ENCODE measurements at places on chromosomes 6 and 20.

DNA sequence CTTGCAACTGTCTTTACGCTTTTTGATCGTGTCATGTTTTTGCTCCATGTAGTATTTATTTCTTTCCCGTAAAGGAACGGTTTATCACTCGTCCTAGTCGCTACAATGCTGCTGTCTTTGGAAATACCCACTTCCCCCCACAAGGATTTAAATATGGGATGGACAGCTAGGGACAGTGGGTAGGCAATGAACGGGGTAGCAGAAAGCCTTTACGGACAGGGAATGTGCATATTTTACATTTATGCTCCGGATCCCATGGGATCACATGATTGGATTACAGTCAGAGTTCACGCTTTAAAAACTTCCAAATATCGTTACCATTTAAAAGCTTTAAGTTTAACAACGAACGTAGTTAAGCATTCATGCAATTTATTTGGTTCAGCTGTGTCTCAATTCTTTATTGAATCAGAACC lies 1.2 kb downstream of the HIVEP1 start:
- no peak for DNase-seq

DNA sequence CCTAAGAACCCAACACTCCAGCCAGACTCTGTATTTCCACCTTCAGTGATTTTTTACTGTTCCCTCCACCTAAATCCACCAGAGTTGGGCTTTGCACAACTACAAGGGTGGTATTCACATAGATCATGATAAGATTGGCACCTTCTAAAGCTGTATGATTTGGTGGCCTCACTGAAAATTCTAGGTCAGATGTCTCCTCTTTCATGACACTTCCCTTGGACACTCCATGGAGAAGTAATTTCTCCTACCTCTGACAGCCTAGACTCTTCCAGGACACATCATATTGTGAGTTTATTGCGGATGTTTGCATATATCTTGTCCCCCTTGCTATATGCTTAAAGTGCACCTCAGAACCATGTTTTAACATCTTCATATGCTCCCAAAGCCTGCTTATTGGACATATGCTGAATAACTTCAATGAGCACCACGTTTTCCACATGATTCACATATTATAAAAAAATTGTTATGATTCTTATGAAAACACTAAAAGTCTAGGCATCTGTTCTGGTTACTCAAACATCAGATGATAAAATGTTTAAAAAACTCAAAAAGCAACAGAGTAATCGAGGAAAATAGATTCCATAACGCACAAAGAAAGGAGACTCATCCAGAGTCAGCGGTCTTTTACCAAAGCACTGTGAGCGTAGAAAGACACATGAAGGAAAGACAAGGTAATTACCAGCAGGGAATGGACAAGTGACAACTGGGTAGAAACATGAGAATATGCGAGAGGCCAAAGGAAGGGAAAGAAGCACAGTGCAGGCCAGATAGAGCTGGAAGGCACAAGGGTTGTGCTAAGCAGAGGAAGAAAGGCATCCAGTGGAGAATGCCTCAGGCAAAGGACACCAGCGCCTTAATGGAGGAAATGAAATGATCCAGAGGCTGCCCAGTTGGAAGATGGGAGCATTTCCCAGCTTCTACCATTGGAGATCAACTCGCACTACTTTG lies 46.5 kb downstream of the KIF16B start:
- DNase-seq = no peak

- DNase-seq = no peak
Observed at GRCh38 chr6:155909710-155910109, 454.1 kb upstream of the NOX3 start.

DNA sequence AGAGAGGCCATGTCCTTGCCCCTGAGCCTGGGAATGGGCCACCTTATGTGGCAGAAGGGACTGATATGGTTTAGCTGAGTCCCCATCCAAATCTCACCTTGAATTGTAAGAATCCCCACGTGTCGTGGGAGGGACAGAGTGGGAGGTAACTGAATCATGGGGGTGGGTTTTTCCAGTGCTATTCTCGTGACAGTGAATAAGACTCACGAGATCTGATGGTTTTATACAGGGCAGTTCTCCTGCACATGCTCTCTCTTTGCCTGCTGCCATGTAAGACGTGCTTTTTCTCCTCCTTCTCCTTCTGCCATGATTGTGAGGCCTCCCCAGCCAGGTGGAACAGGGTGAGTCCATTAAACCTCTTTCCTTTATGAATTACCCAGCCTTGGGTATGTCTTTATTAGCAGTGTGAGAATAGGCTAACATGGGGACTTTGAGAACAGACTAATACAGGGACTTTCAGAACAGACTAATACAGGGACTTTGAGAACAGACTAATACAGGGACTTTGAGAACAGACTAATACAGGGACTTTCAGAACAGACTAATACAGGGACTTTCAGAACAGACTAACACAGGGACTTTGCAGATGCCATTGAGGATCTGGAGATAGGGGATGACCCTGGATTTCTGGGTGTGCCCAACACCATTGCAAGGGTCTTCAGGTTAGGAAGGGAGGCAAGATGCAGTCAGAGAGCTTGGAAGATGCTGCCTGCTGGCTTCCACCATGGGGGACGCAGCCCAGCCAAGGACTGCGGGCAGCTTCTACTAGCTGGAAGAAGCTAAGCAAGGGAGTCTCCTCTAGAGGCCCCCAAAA lies 86.9 kb downstream of the RAMACL start:
- no peak for DNase-seq

- no peak for DNase-seq
Observed at GRCh38 chr6:40903456-40903855, 135.6 kb downstream of the UNC5CL start.

DNA sequence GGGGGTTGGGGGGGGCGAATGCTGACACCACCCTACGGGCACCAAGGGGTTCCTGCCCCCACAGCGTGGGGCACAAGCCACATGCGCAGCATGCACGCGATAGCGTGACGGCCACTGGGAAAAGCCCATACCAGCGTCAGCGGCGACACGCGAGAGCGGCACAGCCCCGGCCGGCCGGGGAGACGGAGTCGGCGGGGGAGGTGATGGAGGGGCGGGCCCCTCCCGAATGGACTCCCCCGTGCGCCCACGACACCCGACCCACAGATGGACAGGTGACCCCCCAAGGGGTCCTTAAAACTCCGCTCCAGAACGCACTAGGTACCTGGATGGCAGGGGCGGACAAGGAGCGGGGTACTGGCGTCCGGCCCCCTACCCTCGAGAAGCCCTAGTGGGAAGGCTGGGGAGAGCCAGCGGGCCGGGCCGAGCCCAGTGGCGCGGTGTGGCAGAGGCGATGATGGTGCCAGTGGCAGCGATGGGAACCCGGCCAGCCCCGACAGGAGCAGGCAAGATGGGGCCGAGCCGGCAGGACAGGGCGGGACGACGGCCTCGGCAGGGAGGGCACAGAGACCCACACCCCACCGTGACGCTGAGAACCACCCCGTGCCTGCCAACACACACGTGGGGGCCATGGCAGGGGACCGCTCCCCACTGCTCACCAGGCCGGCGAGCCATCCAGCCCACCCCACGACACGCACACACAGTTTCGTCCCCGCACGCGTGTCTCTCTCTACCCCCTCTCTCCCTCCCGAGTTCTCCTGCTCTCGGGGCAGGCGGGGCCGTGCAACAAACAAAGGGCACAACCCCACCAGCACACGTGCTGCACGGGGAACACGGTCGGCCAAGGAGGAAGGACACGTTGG lies 1959.8 kb upstream of the DEFB115 start:
- no peak for DNase-seq

- no peak for DNase-seq
Observed at GRCh38 chr6:163672710-163673109, 258.2 kb downstream of the QKI start.

- DNase-seq = no peak
Observed at GRCh38 chr20:45061244-45061643, 39.7 kb downstream of the KCNS1 start.

GRCh38 chr6:134533991-134534390 lies 216.1 kb upstream of the SGK1 start:
- DNase-seq = no peak

DNA sequence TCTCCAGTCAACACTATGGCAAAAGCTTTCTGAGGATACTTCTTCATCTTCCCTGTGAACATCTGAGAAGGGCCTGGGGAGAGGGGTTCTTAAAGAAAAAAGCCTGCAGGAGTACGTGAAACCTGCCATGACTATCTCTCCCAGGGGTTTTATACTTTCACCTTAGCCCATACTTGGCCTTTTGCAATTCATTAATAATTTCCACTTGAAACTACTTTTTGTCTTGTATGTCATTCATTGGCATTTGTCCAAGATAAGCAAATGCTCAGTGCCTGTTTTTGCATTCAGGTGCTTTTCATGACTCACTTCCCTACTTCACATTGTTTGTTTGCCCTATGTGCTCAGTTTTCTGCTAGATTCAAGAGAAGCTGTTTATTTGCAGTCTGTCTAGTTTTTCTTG lies 580.3 kb upstream of the GJE1 start:
- no peak for DNase-seq

DNA sequence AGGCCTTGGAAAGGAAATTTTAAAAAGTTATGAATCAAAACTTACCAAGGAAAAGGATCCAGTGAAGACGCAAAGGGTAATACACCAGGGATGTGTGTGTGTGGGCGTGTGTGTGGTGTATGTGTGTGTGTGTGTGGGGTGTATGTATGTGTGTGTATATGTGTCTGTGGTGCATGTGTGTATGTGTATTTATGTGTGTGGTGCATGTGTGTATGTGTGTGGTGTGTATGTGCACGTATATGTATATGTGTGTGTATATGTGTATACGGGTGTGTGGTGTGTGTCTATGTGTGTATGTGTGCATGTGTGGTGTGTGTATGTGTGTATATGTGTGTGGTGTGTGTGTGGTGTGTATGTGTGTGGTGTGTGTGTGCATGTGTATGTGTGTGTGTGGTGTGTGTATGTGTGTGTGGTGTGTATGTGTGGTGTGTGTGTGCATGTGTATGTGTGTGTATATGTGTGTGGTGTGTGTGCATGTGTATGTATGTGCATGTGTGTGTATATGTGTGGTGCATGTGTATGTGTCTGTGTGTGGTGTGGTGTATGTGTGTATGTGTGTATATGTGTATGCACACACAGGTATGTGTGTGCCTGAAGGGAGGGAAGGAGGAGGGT lies 176.1 kb upstream of the SUPT3H start:
- no peak for DNase-seq

DNA sequence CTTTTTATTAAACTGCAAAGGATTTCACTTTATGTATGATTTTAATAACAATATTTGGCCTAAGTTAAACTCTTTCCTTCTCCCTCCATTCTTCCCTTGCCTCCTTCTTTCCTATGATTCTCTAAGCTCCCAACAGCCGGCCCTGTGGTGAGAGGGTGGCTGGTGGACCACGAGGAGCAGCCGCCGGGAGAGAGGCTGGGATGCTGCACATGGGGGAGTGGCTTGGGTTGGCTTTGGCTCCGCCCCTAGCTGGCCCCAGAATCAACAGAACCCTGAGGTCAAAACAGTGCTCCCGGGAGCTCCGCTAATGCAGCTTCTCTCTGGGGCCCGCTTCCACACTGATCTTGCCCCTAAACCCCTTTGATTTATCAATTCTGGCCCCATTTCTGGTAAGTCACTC lies 389.8 kb upstream of the AGPAT4 start:
- no peak for DNase-seq

GRCh38 chr20:38445381-38445796 lies 10.3 kb upstream of the SNHG17 start:
- DNase-seq = no peak

- DNase-seq = no peak
Observed at GRCh38 chr6:85866370-85866730, 223.7 kb upstream of the SYNCRIP start.

GRCh38 chr6:36314221-36315014 lies 22.3 kb downstream of the BNIP5 start:
- DNase-seq = no peak

GRCh38 chr6:85594197-85594930 lies 706 bp upstream of the SNX14 start:
- peak; percentile 39 for DNase-seq

DNA sequence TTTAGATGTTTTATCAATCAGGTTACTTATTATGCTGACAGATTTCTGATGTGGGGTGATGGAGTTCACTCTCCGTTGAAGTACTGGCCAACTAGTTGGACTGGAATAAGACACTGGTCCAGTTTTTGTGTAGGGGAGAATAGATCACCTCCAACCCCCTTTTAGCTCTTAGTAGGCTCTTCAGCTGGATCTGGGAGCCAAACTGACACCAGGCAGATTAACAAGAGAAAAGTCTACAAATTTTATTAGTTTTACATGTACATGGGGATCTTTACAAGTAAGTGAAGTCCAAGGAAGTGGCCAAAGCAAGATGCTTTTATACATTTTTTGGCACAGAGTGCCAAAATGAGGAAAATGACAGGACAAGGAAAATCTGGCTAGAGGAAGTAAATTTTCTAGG lies 107.1 kb downstream of the UBE3D start:
- no peak for DNase-seq

DNA sequence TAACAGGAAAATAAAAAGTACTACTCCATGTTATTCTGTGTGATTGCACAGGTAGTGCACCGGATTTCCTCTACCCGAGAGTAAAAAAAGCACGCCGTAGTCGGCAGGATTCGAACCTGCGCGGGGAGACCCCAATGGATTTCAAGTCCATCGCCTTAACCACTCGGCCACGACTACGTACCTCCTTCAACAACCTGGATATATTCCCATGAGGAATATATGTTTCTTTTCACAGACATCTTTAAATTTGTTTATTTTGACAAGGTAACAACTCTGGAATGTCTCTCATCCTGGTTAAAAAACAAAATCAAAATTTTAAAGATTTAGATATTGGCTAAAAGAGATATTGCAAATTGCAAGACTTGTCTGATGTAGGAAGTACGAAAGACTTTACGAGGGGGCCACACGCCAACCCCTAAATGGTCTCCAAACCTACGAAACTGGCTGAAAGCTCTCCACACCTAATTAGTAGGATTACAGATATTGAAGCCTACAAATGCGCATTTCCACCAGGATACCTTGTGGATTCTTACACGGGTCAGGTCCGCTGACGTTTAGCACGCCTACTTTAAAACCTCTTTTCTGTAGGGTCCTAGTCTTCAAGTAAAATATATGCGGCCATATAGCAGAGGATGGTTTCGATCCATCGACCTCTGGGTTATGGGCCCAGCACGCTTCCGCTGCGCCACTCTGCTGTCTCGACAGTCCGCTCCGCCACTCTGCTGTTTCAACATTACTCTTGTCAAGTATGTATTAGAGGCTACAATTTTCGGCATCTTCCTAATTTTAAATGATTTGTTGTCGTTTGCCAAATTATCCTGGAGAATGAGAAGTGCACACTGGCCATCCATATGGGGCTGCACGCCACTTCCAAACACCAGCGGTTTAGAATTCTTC lies 52.2 kb upstream of the BTN3A2 start:
- DNase-seq = peak; percentile 85

DNA sequence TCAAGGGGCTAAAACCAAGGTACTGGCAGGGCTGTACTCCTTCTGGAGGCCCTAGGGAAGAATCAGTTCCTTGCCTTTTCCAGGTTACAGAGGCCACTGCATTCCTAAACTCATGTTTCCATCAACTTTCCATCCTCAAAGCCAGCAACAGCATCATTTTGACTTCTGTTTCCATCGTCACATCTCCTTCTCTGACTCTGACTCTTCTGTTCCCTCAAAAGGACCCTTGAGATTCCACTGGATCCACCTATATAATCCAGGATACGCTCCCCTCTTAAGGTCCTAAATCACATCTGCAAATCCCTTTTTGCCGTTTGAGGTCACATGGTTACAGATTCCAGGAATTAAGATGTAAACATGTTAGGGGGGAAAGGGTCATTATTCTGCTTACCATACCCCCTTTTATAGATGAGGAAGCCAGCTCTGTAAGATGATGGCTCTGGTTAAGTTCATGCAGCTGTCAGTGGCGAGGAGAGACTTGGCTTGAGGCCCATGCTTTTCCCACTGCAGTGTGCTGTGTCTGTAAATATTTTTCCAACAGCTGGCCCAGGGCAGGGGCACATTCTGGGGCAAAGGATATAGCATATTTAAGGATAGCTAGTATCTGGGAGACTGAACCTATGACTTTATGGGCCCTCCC lies 114.6 kb downstream of the TNFRSF21 start:
- no peak for DNase-seq

Data from CD4-positive, alpha-beta memory T cell (primary cell).